Caki2 (cell line): ENCODE measurements at places on chromosomes 1 and 21.

DNA sequence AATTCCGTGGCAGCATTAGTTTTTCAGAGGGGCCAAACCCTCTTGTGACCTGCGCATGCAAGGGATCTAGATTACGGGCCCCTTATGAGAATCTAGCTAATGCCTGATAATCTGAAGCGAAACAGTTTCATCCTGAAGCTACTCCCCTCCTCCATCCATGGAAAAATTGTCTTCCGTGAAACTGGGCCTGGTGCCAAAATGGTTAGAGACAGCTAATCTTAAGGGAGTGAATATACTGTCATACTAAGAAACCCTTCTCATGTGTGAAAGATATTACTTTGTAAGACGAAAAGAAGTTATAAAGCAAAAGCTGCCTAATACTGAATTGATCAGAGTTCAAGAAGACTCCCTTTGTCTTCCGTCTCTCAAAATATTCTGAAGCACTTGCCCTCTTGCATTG lies 166.3 kb downstream of the DUSP10 start:
- no peak for DNase-seq

DNA sequence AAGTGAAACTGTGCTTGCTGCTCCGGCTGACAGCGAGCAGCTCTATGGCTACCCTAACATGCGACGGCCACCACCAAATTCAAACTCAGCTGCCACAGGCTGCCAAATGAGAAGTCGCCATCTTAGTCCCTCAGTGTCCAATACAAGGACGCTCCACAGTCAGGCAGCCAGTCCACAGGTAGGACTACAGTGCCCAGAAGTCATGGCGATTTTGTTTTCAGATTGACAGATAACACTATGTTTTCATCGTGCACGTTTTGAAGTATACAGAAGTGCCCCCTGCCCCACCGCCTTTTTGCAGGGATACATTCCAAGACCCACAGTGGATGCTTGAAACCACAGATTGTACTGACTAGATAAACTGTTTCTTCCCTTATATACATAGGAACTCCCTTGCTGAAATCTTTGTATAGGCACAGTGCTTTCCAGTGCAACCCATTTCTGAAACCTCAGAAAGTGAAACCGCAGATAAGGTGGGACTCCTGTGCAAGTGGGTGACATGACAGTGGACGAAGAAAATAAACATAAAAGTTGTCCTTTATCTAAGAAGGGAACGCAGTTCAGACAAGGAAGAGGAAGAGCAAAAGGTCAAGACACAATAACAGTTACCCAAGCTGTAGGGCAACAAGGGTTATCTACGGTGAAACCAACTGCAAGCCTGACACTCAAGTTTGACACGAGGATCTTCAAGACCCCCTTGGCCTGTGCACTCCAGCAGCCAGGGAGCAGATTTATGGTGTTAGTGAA lies 52.2 kb downstream of the STX6 start:
- no peak for DNase-seq

DNA sequence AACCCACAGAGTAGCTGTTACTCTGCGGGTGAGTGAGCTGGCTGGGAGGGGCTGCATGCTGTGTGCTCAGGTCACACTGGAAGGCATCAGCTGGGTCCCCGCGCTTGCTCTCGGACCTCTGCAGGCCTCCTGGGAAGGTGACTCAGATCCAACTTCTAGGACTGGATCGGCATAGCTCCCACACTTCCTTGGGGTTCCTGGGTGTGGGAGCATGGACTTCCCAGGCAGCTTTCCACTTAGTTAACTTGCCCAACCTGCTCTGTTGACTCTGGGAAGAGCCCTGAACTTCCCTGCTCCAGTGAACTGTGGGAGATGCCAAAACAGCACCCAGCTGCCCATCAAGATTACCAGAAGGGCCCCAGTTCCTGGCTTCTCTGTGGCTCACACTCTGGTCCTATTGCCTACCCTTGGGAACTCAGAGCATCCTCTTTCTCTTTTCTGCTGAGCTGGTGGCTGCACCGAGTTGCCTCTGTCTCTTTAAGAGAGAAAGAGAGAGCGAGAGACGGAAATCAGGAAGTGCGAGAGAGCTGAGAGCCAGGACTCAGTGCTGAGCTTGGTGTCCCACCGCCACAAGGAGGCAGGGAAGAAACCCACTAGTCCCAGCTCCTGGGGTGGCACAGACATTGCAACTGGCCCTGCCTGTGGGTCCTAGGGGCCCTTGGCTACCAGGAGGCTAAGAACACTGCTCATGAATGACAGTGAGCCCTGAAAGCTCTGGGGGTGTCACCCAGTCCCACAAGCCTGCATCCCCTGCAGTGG lies at the start of gene IKBKE:
Gene IKBKE (plus strand): TSS at position 544 of the 759 bp plus-strand sequence. CDS start 2,752 bp downstream, outside the sequence.
- peak; percentile 83 for DNase-seq

DNA sequence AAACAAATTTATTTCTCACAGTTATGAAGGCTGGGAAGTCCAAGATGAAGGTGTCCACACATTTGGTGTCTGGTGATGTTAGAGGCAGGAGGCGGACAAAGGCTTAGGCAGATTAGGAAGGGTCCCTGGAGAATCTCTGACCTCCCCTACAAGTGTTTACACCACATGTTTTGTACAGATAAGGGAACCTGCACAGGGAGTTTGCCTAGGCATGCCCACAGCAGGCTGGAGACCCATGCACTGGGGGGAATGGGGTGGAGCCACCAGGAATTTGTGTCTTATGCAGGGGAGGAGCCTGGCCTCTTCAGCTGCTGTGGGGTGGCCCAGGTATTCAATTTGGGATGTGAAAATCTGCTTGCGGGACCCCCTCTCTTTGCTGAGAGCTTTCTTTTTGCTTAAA lies 131.3 kb downstream of the PATJ start:
- no peak for DNase-seq

DNA sequence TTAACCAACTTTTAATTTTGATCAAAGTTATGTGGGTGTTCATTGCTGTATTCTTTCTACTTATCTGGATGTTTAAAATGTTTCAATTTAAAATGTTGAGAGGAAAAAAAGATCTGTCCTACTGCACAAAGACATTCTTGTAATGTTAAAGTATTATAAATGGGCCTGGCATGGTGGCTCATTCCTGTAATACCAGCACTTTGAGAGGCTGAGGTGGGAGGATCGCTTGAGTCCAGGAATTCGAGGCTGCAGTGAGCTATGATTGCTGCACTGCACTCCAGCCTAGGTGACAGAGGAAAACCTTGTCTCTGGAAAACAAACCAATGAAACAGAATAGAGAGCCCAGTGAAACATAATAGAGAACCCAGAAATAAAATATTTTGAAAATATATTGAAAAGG lies 65.5 kb upstream of the LRRC8B start:
- no peak for DNase-seq

DNA sequence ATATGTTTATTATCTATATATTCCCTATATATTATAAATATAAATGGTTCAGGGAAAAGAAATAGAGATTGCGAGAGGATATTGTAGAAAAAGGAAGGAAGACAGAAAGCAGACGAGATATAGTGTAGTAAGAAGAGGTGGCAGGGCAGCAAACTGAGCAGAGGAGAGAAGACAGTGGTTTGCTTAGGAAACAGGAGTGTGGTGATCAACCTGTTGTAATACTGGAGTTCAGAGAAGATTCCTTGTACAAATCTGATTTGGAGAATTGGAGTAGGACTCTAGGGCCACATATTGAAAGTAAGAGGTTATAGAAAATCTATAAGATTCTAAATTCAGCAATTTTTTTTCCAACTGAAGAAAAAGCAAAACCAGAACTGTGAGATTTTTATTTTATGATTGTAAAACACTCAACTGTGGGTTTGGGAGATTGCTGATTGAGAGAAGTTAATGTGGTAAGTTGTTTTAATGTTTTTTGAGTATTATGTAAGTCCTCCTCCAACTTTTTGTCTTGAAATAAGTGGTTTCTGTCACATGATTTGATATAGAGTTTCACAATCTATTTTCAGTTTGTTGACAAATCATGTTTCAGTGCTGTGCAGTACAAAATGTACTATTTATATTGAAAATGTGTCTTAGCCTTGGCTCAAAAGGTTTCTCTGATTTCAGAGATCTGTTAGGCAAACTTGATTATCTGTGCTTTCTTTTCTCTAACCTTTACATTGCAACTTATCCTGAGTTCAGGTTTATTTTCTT lies 9.6 kb upstream of the AMY2B start:
- no peak for DNase-seq

- DNase-seq, result no peak
Observed at GRCh38 chr1:46581681-46582455, 22.2 kb downstream of the MKNK1 start.

GRCh38 chr1:218171302-218171893 lies 113.7 kb upstream of the RRP15 start:
- no peak for DNase-seq

GRCh38 chr1:8926707-8927694 lies 18.7 kb upstream of the CA6 start:
- DNase-seq, result no peak

- DNase-seq, result no peak
Observed at GRCh38 chr1:150302338-150302737, 8.7 kb downstream of the MRPS21 start.

DNA sequence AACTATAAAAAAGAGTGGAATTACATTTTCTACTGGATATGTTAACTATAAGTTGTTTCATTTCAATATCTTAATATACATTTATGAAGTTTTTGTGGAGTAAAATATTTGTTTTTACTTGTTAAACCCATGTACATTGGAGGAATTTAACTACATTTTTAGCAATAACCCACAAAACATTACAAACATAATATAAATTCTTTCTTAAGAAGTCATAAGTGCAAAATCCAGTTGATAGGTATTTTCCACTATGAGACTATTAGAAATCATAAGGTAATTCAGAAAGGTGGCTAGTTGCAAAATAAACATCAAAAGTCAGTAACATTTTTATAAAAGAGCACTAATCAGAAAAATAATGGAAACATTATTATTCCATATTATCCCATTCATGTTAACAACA lies 73.9 kb upstream of the RRP15 start:
- no peak for DNase-seq
